ENCODE measurements at places on chromosomes 6 and 20.

DNA sequence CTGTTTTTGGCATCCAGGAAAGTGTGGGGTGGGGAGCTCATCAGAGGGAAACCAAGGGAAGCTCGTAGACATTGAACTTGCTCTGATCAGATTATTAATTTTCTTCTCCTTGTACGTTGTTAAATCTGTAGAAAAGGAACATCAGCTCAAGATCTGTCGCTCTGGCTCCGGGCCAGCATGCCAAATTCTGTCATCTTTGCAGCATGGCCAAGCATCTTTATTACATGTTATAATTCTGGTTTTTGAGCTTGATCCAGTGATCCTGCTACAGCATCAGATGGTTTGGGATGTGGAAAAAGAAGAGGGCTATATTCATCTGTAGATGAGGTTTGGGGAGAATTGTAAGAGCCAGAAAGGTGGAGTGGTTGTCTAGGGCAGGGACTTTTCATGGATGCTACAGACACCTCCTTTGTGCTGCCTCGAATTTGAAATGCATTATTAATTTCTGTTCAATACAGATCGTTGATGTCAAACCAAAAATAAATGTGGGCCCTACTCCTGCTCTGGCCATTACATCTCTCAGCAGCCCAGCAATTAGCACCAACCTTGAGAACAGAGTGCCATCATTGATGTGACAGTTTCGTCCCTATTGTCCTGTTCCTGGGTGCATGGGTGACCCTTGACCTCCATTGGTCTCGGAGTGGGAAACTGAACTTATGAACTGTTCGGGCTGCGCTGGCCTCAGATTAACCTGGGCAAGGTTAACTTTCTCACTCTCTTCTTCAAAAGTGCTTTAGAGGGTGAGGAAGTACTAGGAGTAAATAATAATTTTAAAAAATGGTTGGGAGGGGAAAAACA, 250.8 kb downstream of the SOX4 start:
- DNase-seq = no peak

GRCh38 chr6:113364766-113365165, 492.4 kb upstream of the MARCKS start:
- DNase-seq = no peak

DNA sequence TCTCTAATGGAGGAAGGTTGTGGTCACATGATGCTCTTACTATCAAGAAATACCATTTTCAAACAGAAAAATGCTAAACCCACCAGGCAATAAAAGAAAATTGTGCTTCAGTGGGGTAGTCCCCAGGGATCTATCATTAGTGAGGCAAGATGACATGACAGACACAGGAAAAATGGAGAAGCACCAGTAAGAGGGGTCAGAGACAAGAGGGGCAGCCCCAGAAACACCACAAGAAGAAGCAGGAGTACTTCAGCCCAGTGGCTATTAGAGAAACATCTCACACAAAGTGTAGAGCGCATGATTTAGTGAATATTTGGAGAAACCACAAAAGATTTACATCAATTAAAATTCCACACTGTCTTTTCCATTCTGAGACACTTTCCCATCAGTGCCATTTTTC, 10.2 kb upstream of the TMEM200A start:
- DNase-seq = no peak

DNA sequence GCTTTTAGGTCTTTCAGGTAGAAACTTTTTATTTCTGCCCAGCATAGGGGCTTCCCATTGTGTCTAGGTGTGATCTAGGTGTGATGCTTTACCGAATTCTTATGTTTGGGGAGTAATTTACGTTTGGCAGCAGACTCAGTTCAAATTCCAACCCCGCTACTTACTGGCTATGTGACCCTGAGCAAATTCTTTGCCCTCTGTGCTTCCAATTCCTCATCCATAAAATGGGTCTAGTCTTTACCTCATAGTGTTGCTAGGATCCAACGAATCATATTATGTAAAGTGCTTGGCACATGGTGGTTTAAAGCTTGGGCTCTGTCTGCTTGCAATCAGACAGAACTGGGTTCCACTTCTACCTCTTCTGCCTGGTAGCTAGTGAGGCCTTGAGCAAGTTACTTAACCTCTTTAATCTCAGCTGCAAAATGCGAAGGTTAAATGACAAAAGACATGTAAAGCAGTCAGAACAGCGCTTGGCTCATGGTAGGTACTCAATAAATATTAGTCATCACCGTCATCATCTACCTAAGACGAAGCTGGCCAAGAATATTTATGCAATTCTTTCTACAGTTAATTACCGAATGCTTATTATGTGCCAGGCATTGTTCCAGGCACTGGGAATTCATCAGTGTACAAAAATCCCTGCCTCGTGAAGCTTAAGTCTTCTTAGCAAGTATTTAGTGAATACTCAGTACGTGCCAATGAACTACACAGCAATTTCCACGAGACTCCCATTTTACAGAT, 1.0 kb downstream of the NSFL1C start:
- DNase-seq = no peak

GRCh38 chr6:22248513-22249308, 48.1 kb downstream of the PRL start:
- DNase-seq = no peak

- no peak for DNase-seq
Observed at GRCh38 chr6:36318690-36319435, 17.8 kb downstream of the BNIP5 start.

DNA sequence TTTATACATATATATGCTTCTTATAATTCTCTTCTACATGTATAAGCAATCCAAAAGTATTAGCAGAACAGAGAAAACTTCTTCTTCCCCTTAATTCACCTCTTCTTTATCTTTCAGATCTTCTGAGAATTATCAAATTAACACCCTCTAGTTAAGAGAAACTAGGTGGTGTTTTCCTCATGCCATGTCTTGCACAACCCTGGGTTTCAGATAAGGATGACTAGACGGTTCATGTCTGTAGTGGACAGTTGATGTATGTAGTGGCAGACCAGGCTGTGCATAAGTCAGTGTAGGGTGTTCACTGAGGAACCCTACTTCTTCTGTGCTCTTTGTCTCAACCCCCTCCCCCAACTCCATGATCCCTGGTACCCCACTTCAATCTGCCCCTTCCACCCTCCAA, 187.3 kb downstream of the SAMD5 start:
- DNase-seq = no peak

GRCh38 chr20:63734111-63734945, 2.1 kb upstream of the LIME1 start:
- no peak for DNase-seq

GRCh38 chr6:81821449-81821848, 69.0 kb upstream of the TENT5A start:
- DNase-seq = no peak

DNA sequence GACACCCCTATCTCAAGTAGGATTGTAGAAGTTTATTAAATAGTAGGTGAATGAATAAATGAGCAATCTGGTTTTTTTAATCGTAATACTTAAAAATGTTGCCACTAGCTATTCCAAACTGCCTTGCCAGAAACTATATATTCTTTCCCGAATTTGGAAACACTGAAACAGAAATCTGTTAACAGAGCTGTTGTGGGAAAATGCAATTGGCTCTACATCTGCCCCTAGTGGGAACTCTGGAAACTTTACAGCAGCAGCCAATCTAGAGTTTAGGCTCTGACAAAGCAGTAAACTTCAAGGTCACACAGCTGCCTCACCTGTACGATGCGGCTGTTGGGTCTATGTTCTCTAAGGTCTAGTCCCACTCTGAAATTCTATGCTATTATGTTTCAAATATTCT, 41.7 kb downstream of the SYNE1 start:
- no peak for DNase-seq

DNA sequence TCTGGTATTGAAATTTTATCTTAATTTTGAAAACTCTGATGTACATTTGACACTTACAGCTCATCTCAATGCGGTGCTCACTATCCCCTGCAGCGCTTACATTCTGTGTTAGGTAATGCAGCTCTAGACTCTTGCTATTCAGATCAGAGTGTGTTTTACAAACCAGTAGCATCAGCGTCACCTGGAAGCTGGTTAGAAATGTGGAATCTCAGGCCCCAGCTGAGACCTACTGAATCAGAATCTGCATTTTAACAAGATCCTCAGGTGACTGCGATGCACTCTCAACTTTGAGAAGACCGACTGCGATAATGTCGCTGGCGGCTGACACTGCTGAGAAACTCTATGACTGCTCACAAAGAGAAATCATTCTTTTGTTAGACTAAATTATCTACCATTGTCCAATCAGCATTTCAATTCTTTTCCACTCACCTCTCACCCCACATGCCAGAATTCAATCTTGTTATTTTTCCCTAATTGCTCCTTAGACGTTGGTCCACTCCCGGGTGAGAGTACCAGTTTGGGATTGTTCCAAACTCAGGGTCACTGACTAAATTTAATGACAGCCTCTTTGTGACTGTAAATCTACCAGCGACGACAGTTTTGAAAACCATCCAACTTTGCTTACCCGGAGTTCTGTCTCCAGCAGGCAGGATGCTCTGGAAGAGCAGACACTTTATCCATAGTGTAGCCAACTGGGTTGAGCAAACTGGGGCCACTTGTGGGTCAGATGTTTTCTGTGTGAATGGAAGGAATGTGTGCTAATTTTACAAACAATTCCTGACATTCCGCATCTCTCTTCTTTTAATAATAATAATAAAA, 140.1 kb upstream of the BTBD3 start:
- DNase-seq = no peak
